Left lung (tissue), 14 donors: ENCODE measurements at places on chromosomes 12 and 14. TPM values are rescaled to one million over a fixed set of nuclear protein-coding genes. Genes with fewer than 3 reads are reported as not detected.
A peak's percentile ranks its signal among the peaks of the same experiment; 100 is the strongest.

Gene ADGRD1
- 34.4 TPM for polyA plus RNA-seq

Gene ZDHHC22
- polyA plus RNA-seq: 0.04 TPM

Gene DDX23
- polyA plus RNA-seq: 112 TPM

Gene COX8C
- polyA plus RNA-seq: not detected

Gene FAM90A1
- 3.7 TPM for polyA plus RNA-seq

Gene TBX3
- 109 TPM for polyA plus RNA-seq

Gene NUP37
- 32.9 TPM for polyA plus RNA-seq

Gene CRIP2
- 229 TPM for polyA plus RNA-seq

Gene PDZRN4
- 0.30 TPM for polyA plus RNA-seq

Gene SLC25A47
- not detected for polyA plus RNA-seq

Gene KRT86
- polyA plus RNA-seq: not detected

Gene PTPRR
- polyA plus RNA-seq: 0.20 TPM

Gene LRRC10
- not detected for polyA plus RNA-seq

Gene CBLN3
- polyA plus RNA-seq: 2.2 TPM

Gene PTPRQ
- 9.1 TPM for polyA plus RNA-seq

Gene MANSC4
- polyA plus RNA-seq: 0.58 TPM

Gene DHH
- 0.70 TPM for polyA plus RNA-seq

Gene C14orf132
- polyA plus RNA-seq: 35.3 TPM

Gene CLECL1
- 0.15 TPM for polyA plus RNA-seq

Gene ASCL4
- not detected for polyA plus RNA-seq

Gene PYGL
- polyA plus RNA-seq: 16.2 TPM

DNA sequence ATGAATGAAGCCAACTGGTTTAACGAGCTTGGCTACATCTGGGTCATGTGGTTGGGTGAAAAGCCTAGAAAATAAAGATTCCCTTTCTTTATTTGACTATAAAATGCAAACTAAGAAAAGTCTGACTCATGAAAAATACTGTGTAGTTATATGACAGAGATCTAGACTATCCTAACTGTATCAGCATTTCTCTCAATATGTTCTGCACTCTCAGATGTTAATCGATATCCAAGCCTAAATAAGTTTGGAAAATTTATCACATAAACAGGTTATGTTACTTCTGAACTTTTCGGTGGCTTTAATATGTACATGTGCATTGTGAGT is 133.1 kb downstream of the DAAM1 start:
- DNase-seq: no peak

GRCh38 chr14:50560931-50561285 is 963 bp downstream of the ATL1 start:
- DNase-seq: peak; percentile 80

DNA sequence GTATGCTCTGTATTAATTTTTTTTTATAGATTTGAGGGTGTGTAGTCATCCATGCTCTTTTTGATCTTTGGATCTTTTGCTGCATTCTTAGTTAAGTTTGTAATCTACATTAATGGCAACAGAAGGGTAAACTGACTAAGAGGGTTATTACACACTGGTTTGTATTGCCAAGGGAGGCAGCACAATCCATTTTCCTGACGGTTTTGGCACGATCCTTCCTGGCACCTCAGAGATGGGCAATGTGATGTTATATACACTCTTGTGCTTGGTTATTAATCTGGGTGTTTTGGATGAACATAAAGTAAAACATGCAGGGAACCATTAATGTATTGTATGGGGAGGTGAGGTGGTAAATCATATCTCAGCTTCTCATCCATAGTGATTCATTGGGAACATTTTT is 98.8 kb upstream of the SLC38A2 start:
- no peak for DNase-seq

GRCh38 chr12:102675672-102676071 is 195.3 kb upstream of the IGF1 start:
- no peak for DNase-seq

GRCh38 chr14:60328583-60328982 is 79.6 kb downstream of the PPM1A start:
- DNase-seq: no peak

GRCh38 chr12:43245947-43246346 is 306.1 kb downstream of the ADAMTS20 start:
- no peak for DNase-seq

GRCh38 chr12:58703866-58704265 is 216.4 kb downstream of the LRIG3 start:
- DNase-seq: peak; percentile 56

- no peak for DNase-seq
These were observed 236.6 kb upstream of the CCDC196 start for GRCh38 chr14:66249544-66249943.

DNA sequence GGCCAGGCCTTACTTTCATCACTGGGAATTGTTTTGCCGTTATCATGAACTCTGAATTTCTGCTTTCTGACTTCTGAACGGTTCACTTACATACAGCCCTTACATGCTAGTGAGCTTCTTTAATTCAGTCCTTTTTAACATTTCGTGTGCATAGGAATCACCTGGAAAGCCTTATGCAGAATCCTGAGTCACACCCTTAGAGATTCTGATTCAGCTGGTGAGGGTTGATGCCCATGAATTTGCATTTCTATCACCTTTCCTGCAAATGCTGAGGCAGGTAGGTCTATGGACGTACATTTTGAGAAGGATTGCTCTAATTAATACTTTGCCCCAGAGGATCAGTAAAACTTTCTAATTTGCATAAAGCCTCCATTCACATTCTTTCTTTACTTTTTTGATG is 44.0 kb downstream of the PPHLN1 start:
- no peak for DNase-seq

- peak; percentile 39 for DNase-seq
These were observed 126.9 kb downstream of the DUSP6 start for GRCh38 chr12:89225401-89225800.

- no peak for DNase-seq
These were observed 254.1 kb downstream of the NRXN3 start for GRCh38 chr14:78424311-78424710.

DNA sequence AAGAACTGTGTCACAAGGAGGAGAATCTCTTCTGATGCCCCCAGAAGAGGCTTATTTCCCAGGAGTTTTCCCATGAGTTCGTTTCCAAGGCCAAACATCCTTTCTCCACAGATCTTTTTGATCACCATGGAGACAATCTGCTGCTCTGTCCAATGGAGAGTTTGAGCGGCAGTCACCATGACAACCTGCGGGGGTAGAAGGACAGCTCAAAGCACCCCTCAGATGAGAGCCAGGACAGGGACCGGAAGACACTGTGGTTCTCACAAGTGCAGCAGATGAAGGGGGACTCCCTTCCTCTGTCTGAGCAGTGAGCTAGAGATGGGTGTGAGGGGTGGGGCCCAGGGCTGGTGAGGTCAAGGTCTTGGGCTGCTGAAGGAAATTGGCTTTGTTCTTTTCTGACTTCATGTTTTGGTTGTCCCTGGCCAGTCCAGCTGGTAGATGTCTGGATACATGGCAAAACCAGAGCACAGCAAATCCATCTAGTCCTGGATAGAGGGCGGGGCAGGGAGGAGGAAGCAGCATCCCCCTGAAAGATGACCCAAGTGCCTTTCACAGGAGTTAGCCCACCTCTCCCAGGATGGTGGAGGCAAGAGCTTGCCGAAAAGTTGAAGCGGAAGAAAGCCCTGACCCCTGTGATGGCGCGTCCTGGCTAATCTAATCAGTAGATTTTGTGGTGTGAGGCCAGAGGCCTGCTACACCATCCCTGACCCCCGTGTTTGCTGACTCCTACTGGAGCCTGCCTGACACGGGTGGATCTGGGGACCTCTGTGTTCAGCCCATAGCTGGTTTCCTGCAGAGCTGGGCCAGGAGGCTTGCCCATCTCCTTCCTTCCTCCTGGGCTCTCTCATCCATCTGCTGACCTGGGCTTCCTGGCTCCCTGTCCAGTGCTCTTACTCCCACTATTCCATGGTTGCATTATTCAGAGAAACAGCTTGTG is 24.4 kb downstream of the DHRS2 start:
- no peak for DNase-seq

- no peak for DNase-seq
These were observed 335 bp downstream of the GCN1 start for GRCh38 chr12:120194226-120194533.

- DNase-seq: no peak
These were observed 10.0 kb upstream of the GPRC5A start for GRCh38 chr12:12881151-12881909.

- peak; percentile 53 for DNase-seq
These were observed 65.4 kb downstream of the C14orf132 start for GRCh38 chr14:96104469-96105057.

- DNase-seq: no peak
These were observed 79.2 kb upstream of the BTG1 start for GRCh38 chr12:92224685-92225331.

DNA sequence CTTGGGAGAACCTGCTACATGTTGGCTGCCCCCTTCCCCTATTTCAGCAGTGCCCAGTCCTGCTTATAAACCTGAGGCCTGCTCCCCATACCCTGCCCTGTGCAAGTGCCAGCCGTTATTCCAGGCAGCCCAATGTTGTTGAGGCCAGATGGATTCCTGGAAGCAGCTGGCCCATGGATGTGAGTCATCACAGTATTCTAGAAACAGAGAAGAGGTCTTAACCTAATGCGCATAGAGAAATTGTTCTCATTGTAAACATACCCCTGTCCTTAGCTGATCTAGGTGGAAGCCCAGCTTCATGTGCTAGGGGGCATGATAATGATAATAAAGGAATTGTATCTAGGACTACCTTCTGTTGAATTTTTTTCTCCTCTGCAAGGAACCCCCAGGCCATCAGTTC is 69.7 kb downstream of the TSPAN11 start:
- no peak for DNase-seq

DNA sequence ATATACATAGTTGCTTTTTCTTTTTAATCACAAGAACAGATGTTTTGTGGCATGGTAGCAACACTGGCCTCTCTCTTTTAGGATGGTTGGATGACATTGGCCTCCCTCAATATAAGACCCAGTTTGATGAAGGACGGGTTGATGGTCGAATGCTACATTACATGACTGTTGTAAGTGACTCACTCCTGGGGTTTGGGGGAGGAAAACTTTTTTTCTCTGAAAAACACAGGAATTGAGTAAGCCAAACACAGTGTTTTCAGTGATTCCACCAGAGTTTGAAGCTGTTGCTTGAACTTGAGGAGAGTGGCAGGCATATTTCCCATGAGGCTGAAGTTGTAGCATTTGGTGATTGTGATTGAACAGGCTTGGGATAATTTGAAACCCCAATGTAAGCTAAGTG is 13.7 kb upstream of the REP15 start:
- no peak for DNase-seq

- no peak for DNase-seq
These were observed 92.9 kb upstream of the MAX start for GRCh38 chr14:65195042-65195719.

DNA sequence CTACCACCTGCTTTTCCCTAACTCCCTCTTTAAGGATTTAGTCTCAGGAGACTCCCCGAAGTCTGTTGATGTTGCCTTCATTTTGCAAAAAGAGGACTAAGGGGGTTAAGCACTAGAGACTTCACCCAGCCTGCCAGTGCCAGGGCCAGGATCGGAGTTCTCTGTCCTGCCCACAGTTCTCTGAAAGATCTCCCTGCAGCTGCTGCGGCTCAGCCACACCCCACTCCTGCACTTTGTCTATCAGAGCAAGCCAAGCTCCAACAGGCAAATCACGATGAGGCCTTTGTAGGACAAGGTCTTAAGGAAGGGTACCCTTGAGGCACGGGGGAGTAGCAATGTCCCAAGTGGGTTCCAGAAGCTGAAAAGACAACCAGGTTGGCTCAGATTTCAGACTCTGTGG is 148.8 kb upstream of the EGLN3 start:
- no peak for DNase-seq

DNA sequence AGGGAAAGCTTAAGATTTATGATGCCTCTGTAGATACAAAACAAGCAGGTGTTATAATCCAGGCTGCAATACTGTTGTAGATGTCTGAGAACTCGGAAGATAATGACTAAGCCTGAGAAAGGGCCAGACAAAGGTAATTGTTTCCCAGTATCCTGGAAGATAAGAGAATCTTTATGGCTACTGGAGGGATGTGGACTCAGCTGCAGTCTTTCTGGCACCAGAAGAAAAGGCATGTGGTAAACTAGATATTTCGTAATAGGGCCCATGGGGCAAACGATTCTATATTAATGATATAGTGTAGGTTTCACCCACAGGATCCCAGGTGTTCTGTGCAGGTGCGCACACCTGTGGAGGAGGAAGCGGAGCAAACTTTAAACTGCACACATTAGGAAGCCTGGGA is 9.2 kb upstream of the APOLD1 start:
- no peak for DNase-seq

GRCh38 chr14:102220031-102220430 is 80.3 kb downstream of the WDR20 start:
- peak; percentile 57 for DNase-seq

- DNase-seq: no peak
These were observed 77.8 kb downstream of the SLC24A4 start for GRCh38 chr14:92400579-92401444.

DNA sequence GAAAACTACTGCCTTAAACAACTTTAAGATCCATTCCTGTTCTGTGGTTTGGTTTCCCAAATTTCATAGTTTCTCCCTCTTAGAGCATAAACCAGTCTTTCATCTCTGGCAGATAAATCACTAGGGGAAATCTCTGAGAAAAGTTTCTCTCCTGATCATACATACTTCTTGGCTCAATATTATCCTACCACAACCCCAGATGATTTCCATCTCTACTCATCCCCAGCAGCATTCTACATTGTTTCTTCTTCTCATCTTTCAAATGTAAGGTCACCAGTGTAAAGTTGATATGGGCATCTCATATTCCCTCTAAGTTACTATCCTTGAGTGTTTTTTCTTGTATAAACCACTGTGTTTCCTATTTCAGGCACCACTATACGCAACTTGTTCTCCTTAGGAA is 45.9 kb upstream of the PLEKHG7 start:
- no peak for DNase-seq

DNA sequence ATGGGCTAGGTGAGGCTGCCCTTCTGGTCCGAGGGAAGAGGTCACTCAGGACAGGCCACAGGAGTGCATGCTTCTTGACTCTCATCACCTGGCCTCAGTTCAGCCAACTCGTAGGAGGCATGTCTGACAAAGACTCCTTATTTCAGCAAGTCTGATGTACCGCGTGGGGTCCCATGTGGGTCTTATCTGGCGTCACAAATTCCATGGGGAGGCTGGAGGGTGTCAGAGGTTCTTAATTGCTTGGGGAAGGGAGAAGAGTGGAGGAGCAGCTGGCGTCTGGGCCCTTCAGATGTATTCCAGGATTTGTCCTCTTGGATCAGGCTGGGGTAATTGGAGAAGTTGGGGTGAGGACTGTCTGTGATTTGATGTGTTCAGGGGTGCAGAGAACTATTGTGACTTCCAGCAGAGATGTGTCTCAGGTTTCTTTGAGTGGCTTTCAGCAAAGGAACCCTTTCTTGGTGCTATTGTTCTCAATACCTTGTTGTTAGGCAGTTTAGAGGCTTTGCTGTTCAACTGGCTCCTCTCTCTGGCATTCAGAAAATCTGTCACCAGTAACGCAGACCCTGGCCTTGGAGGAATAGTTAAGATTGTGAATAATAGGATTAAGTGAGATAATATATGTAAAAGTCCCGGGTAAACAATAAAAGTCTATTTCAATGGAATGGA is 60.1 kb downstream of the SUSD6 start:
- DNase-seq: no peak

GRCh38 chr12:75322464-75322863 is 7.7 kb downstream of the CAPS2 start:
- no peak for DNase-seq

- DNase-seq: no peak
These were observed 4.7 kb downstream of the EXOC3L4 start for GRCh38 chr14:103099081-103099732.

DNA sequence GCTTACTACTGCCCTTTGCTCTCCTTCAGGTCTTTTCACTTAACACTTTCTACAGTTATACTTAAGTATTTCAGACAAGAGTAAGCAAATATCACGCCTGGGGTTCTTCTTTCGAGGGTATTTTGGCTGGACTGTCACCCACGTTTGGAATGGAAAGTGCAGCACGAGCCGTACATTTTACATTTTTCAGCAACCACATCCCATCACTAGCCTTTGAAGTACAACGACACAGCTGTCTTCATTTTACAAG is 349 bp upstream of the FAM177A1 start:
- no peak for DNase-seq
